Head of caudate nucleus (tissue), 42 donors: ENCODE measurements at places on chromosomes 1 and 21.

DNA sequence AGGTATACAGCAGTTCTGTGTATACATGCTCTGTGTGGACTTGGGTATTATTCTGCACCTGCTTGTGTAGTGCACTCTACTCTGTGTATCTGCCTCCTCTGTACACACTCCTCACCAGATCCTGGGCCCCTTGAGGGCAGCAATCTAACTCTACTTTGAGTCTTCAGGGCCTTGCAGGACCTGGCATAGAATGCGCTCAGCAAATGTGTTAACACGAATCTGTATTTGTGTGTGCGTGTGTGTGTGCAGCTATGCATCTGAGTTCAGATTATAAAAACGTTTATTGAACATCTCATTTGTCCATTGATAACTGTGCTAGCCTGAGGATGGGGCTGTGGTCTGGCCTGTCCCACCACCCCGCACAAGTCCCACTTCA lies 3.9 kb upstream of the MEF2D start:
- no peak for DNase-seq

GRCh38 chr1:171841050-171841910 lies at the start of gene DNM3:
Gene DNM3, plus strand, starts transcription at chr1:171841498. Its CDS starts 159 bp downstream, at chr1:171841657.
- peak; percentile 94 for DNase-seq

DNA sequence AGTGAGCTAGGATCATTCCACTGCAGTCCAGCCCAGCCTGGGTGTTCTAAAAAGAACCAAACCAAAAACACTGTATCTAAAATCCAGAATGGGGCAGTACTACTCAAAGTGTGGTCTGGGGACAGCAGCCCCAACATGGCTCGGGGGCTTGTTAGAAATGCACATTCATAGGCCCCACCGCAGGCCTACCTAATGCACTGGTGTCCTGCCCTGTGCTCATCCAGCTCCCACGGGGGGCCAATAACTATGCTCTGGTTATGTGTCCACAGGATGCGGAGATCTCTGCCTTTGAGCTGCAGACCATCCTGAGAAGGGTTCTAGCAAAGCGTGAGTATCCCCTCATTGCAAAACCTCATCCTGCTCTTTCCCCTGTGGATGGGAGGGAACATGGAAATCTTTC lies 51.5 kb downstream of the CAPN2 start:
- DNase-seq = no peak

DNA sequence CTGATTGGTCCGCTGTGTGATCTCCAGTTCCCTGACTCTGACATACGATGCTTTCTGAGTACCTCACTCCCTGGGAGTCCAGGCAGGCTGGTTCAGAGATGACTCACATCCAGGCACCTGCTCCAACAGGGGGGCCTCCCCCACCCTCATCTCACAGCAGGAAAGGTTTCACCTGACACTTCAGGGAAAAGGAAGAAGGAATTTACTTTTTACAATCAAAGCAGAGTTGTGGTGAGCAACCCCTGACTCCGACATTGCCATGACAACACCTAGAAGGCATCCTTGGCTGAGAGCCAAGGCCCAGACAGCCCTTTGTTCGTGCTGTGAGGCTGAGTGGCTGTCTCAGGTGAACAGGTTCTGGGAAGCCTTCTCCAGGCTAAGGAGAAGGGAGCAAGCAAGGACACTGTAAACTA lies 164.6 kb upstream of the GJB5 start:
- DNase-seq = peak; percentile 66
